ENCODE measurements at places on chromosomes 16 and 17. TPM values are rescaled to one million over a fixed set of nuclear protein-coding genes. Genes with fewer than 3 reads are reported as not detected.

DNA sequence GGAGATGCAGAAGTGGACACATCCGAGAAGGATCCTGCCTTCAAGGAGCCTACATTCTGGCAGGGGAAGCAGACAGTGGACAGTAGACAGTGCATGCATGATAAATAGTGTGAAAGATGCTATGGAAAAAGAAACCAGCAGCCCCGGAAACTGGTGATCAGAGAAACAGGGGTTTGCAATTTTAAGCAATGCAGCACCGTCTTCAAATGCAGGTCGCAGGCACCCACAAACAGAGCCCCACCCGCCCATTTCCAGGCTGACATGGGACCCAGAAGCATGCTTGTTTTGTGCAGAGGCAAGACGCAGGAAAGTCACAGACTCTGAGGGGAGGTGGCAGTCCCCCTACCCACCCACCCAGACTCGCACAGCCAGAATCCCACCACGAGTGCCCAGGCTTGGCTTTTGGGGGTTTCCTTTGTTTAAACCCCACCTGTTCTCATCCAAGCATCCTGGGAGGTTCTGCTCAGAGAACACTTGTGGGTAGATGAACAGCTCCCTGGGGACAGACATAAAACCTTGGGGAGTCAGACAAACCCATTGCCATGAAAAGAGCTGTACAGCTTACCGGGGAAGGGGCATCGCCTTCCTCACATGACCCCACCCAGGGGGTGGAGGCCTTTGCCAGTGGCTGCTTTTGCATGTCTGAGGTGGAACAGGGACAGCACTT is 114.3 kb downstream of the MGAT5B start:
- DNase-seq: no peak

GRCh38 chr16:75621170-75621477 is 2.0 kb downstream of the ADAT1 start:
- no peak for DNase-seq

Gene SSTR5
- 20.8 TPM for total RNA-seq

DNA sequence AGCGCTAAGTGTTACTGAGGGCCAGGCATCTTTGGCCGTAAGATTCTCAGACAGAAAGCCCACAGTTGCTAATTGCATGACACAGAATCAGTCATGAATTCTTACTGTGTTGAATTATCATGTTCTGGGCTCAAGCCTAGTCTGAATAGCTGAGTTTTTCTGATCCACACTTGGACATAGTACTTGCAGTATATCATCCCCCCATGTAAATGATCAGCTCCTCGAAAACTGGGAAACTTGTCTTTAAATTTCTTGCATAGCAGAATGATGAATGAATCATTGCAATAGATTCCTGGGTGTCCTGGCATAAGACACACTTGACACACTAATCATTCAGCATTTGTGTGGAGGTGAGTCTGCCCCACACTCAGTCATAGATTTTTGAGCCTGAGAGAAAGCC is 2.2 kb downstream of the MLYCD start:
- no peak for DNase-seq

DNA sequence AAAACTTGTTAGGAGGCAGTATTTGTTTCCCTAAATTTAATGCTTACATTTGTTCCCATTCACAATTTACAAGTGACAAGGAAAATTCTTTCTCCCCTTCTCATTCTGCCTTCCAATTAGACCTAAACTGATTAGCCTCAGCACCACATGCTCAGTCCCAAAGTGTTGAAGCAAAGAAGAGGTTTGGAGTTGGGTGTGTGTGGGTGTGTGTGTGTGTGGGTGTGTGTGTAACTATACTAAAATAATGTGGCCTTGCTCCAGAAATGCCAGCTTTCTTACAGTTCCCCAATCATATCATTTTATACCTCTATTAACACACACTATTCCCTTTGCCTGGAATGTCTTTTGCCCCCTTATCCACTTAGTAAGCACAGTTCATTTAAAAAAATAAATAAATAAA is 6.9 kb upstream of the UTP6 start:
- no peak for DNase-seq

GRCh38 chr17:75694536-75694935 is 26.7 kb upstream of the ITGB4 start:
- no peak for DNase-seq

- no peak for DNase-seq
These were observed 95.6 kb downstream of the GRIN2A start for GRCh38 chr16:10086620-10087019.

- no peak for DNase-seq
These were observed 4.8 kb upstream of the AARSD1 start for GRCh38 chr17:42969001-42969581.

DNA sequence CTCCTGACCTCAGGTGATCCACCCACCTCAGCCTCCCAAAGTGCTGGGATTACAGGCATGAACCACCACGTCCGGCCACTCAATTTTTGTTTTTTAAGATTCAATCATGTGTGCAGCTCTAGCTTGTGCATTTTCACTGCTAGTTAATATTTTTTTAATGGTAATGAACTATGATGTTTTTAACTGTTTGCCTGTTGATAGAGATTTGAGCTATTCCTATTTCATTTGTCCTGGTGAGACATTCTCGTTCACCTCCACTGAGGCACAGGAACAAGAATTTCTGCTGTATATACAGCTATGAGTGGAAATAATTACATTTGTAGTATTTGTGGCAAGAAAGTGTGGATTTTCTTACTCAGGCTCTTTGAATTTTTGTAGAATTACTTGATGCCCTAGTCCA is 137.7 kb upstream of the MYOCD start:
- no peak for DNase-seq

Gene TSNAXIP1
- total RNA-seq: 0.32 TPM

DNA sequence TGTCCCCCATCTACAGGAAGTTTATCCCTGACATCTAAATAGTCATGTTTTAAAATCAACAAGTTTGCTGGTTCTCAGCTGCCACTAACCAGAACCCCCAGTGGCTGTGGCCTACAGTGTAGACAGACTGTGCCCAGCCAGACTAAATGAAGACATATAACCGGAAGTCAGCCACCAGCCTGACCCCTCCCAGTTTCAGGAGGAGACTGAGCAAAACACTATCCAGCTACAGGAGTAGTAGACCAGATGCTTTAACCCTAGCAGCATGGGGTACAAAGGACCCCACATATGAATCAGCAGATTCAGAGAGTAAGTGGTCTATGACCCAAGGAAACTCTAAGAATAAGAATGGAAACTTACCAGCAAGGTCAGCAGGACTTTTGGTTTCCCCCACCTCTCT is 83.4 kb downstream of the HIC1 start:
- DNase-seq: no peak

GRCh38 chr17:14755002-14755401 is 454.1 kb downstream of the HS3ST3B1 start:
- no peak for DNase-seq

DNA sequence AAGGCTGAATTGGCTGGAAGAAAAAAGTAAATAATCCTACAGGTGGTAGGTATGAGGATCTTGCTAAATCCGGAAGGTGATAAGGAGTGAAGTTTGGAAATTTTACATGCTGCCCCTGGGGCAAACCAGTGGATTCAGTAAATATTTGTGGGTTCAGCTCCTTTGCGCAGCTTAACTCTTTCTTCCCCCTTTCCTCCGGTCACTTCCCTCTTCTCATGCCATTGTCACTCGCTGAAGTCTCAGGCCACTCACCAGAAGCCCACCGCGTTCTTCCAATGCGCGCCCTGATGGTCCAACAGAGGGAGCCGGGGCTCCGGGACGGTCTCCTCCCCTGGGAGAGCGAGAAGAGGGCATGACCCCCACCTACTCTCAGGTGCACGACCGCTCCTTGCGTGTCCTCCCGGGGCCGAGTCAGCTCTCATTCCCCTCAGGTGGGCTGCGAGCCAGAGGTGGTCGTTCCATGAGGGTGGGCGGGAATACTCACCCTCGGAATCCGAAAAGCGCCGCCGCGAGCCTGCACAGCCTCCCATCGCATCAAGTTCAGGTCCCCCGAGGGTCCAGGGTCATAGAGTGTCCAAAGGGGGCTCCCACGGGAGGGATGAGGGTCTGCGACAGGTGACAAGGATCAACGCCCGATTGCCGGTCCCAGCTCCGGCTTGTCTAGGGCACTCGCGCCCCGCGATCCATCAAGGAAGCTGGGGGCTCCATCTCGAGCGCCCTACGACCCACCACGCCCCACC is 474 bp downstream of the CLN3 start:
- peak; percentile 66 for DNase-seq

Gene SLC16A6
- 0.16 TPM for total RNA-seq

DNA sequence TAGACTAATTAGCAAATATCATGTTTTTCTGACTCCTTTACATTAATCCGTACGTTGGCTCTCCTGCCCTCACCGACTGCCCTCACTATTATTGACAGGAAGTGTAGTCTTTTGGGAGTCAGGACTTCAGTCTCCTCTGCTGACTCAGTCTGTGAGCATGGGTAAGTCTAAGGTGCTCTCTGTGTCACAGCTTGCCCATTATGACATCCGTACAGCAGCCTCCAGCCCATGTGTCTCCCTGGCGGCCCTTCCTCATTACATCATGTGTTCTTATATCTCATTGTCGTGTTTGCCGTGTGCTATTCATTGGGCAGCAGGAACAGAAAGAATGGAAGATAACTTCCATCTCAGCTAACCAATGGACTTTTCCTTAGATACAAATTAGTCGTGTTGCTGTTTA is 77.5 kb downstream of the MRTFB start:
- DNase-seq: no peak

GRCh38 chr16:27779641-27780164 is 229.8 kb downstream of the KATNIP start:
- peak; percentile 53 for DNase-seq

Gene CD300H
- not detected for total RNA-seq

DNA sequence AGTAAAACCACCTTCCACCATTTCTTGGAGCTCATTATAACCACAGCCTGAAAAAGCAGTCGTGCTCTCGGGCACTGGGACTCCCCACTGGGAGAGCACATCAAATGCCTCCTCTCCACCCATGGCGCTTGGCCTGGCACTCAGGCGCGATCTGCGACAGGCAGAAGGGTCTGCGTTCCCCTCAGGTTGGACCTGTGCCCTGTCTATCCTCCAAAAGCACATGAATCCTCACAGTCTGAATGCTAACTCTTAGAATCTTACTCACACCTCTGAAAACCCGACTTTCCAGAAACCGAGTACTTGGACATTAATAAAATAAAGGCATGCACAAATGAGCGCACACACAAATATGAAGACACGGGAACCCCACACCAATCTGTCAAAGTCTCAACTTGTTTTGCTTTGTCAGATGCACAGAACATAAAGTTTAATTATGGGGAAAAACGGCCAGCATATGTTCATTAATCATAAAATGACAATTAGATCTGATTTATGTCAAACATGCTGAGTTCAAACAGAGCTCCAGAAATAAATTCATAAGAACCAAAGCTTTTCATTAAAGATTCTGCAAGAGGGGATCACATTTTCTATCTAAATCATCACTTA is 20.5 kb upstream of the FAAP100 start:
- no peak for DNase-seq

GRCh38 chr16:64440421-64440831 is 681.4 kb downstream of the CDH11 start:
- DNase-seq: no peak

DNA sequence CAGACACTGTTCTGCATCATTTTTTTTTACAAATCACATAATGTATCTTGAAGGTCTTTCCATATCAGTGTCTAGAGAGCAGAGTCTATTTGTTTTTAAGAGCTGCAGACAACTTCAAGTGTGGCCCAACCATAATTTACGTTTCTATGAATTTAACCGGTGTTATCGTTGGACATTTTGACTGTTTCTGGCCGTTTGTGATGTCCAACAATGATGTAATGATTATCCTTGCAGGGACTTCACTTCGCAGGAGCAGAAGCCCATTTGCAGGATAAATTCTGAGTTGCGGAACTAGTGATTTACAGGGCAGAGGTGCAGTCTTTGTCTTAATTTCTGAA is 26.9 kb upstream of the HLF start:
- DNase-seq: no peak

Gene TAC4
- total RNA-seq: not detected

Gene TUBB3
- 1.8 TPM for total RNA-seq

- no peak for DNase-seq
These were observed 69.3 kb downstream of the FTO start for GRCh38 chr16:53773150-53773846.

DNA sequence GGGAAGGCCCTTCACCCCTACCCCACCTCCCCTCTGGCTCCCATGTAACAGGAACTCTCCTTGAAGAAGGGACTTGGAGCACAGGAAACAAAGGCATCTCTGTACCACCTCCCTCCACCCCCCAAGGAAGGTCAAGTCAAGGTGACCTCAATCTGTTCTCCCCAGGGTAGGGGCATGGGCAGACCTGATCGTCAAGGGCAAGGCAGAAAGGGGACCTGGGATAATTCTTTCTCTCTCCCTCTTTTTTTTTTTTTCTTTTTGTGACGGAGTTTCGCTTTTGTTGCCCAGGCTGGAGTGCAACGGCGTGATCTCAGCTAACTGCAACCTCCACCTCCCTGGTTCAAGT is 4.3 kb upstream of the STAT5A start:
- DNase-seq: no peak

- no peak for DNase-seq
These were observed 322.2 kb downstream of the CDH13 start for GRCh38 chr16:82949016-82949415.

Gene MYH4
- total RNA-seq: not detected

- no peak for DNase-seq
These were observed 3.5 kb downstream of the C17orf100 start for GRCh38 chr17:6654841-6655731.

- peak; percentile 90 for DNase-seq
These were observed 11.3 kb downstream of the MCRIP1 start for GRCh38 chr17:81821603-81822311.

Gene MTSS2
- 74.1 TPM for total RNA-seq

Gene KRTAP2-2
- not detected for total RNA-seq

GRCh38 chr17:10151667-10152496 is 46.5 kb downstream of the GAS7 start:
- no peak for DNase-seq
